ENCODE measurements at places on chromosomes 12 and 14. TPM values are rescaled to one million over a fixed set of nuclear protein-coding genes. Genes with fewer than 3 reads are reported as not detected.

DNA sequence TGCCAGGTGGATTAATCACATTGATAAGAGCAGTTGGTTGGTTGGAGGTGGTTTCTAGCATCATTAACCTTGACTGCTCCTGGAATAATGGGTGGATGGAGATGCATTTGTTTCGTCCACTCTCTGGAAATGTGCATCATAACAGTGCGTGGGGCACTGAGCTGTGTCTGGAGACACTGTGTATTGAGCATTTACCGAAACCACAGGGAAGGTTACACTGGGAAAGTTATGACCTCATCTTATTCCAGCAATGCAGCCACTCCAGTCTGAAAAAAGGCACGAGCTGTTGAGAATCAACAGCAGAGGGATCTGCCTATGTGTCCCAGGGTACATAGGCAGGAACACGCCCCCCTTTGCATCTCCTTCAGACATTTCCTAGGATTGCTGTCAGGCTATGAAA is 27.2 kb downstream of the RNFT2 start:
- no peak for DNase-seq

- DNase-seq = no peak
Measured at GRCh38 chr12:127193341-127193740, 1073.6 kb upstream of the TMEM132C start.

DNA sequence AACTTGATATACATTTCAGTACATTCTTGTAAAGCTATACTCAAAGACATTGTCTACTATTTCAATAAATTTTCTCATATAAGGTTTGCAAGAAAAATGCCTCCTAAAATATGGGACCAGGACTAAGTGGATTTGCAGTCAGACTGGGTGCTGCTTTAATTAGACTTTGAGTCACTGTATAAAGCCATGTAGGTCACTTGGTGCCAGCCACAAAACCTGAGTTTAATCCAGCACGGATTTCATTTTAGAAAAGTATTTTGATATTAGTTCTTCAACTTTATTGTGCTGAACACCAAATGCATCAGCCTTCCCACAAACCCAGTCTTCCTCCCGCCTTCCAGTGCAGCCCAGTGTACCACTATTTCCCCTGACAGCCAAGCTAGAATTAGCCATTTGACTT is 9.9 kb upstream of the NID2 start:
- DNase-seq = no peak

GRCh38 chr14:105889666-105890473 is 363.5 kb downstream of the TMEM121 start:
- no peak for DNase-seq

- DNase-seq = no peak
Measured at GRCh38 chr14:58629281-58629680, 8.5 kb upstream of the DACT1 start.

DNA sequence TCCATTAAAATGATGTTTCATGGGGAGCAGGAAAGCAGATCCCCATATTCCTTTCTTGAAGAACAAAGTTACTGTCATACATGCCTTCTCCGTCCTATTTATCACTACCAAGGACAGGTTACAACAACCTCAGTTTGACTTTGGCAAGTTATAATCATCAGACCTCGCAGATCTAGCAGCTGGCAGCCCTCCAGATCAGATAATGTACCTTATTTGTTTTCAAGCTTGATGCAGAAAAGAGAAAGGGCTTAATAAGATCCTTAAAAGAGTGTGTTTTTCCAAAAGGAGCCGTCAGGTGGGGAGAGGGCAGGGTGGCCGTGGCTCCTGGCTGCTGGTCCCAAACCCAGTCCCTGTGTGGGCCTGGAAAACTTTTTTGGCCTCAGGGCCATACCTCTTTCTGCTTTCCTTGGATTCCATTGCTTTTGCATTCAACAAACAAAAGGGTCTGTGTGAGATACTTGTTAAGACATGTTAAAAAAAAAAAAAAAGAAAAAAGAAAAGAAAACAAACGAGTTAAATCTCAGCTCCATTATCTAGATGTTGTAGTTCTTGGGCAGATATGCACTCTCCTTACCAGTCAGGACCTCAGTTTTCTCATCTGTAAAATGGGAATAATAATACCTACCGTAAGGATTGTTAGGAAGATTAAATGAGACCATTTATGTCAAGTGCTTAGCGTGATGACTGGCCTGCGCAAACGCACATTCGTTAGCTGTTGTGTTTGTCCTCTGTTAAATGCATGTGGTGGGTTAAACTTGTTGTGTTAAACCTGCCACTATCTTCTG is 64.6 kb downstream of the B4GALNT3 start:
- peak; percentile 22 for DNase-seq

DNA sequence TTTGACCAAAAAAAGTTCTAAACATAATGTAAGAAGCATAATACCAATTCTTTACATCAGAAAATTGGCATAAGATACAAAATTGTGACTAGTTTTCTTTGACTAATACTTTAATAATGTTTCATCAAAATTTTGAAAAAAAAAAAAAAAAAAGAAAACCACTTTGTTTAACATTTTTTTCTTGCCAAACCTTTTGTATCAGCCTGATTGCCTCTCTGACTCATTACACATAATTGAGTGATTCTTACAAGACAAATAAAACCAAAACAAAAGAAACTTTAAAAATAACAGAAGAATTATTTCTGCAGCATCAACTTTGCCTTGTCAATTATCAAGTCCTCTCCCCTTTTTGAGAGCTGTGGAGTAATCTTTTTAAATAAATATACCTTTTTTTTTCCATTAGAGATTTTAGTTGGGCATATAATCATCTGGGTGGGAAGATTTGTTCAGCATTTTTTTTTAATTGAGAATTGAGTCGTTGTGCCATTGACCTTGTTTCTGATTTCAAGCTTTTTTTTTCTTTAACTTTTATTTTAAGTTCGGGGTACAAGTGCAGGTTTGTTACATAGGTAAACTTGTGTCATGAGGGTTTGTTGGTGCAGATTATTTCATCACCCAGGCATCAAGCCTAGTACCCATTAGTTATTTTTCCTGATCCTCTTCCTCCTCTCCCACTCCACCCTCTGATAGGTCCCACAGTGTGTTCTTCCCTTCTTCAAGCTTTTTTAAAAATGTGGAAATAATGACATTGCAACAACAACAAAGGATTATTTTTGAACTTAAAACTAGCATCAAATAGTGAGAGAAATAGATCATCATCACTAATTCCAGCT is 45.8 kb upstream of the HMGA2 start:
- no peak for DNase-seq

DNA sequence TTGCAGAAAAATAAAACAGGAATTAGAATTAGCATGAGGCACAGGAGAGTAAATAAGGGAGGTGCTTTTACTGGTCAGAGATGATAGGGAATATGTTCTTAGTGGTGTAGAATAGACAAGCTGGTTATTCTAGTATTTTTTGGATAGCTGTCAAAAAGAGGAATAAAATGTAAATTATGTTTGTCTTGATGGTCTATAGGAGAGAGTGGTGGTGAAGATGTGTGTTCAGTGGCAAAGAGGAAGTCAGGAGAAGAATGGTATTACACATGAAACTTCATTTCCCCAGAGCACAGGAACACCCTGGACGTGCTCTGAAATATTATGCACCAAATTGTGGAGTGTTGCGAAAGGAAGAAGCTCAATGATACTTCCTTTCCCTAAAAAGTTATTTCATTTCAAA is 27.8 kb downstream of the MUCL1 start:
- no peak for DNase-seq

GRCh38 chr12:93944201-93944600 is 204.2 kb upstream of the PLXNC1 start:
- DNase-seq = no peak

DNA sequence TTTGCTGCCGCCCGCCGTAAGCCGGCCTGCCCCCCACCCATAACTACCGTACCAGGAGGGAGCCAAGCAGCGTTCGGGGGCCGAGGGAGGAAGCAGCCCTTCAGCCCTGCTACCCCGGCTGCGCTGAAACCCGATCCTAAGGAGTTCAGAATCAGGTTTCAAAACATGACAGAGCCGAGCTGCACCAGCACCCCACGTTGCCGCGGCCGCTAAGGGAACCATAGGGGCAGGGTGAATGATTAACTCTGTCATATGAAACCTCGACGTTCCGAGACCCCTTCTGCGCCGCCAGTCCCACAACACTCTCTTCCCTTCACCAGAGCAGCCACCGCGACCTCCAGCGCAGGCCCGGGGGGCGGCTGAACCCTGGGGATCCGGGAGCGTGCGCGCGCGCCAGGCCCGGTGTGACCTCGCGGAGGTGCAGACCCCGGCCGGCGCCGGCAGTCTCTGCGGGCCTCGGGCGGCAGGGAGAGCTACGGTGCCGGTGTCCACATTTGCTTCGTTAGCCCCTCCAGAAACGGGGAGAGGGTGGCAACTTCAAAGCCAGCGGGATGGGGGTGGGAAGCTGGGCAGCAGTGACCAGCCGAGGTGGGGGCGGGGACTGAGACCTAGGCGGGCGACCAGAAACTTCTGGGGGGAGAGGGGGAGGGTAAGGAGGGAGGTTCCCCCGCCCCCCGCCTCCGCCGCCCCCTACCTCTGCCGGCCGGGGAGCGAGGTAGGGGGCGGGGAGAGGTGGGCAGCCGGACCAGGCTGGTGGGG is 1.6 kb downstream of the SIX4 start:
- DNase-seq = peak; percentile 62

- no peak for DNase-seq
Measured at GRCh38 chr12:59070322-59070933, 150.1 kb upstream of the LRIG3 start.

GRCh38 chr12:9112076-9112853 is 3.5 kb downstream of the A2M start:
- no peak for DNase-seq

DNA sequence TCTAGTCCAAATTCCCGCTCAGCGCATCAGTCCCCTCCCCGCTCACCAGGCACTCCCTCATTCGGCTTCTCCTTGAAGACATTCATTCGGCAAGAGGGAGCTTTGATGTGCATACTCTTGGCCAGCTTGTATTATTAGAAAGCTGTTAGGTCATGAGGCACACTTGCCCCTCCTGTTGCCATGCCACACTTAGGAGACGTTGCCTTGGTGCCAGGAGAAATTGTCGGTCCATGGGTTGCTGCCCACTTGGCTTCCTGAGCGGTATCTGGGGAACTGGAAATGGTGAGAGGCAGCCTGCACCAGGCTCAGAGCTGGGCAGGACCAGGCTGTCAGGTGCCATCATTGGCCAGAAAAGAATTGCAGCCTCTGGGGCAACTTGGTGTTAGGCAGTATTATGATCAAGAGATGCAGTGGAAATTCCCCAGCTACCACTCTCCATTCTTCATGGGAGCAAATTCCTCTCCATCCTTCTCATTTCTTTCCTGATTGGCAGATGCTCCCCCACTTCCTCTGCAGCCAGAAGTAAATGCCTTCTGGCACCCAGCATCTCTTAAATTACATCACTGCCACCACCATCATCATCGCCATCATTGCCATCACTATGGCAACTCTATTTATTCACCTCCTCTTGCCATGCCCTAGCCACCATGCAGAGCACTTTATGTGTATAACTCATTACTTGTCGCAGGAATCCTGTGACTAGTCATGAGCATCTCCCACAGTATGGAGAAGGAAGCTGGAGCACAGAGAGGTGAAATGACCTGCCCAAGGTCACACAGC is 12.4 kb downstream of the CABP1 start:
- DNase-seq = no peak

DNA sequence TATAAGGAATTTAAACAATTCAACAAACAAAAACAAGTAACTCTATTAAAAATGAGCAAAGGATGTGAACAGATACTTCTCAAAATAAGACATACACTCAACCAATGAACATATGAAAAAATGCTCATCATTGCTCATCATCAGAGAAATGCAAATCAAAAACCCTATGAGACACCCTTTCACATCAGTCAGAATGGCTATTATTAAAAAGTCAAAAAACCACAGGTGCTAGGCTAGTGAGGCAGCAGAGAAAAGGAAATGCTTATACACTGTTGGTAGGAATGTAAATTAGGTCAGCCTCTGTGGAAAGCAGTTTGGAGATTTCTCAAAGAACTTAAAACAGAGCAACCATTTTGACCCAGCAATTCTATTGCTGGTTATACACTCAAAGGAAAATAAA is 52.0 kb downstream of the NAV3 start:
- DNase-seq = no peak

DNA sequence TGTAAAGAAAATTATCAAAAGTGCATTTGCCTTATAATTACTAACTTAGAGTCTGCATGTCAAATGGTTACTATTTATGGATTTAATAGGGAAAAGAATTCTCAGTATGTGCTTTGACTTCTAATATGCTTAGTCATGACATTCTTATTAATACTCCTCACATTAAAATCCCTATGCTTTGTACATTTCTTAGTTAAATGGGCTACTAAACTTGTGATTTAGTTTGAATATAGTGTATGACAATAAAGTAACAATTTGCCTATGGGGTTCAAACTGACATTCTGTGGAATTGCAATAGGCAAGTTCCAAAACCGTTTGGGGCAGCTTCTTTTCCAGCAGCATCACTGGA is 361.9 kb upstream of the TMTC1 start:
- DNase-seq = no peak

GPR84 gene
- not detected for total RNA-seq

ABCC9 gene
- total RNA-seq = 13.2 TPM

GDF3 gene
- total RNA-seq = not detected

EFCAB11 gene
- total RNA-seq = 1.6 TPM

CLEC1B gene
- total RNA-seq = not detected

SAMD15 gene
- not detected for total RNA-seq

BRI3BP gene
- total RNA-seq = 5.9 TPM

OR10G3 gene
- total RNA-seq = not detected

SLC5A8 gene
- not detected for total RNA-seq

PXMP2 gene
- 37.2 TPM for total RNA-seq

All from body of pancreas (tissue), 4 donors.